Mesenchymal stem cell (in vitro differentiated cells and primary cell): ENCODE measurements at places on chromosomes 11 and 22.
A peak's percentile ranks its signal among the peaks of the same experiment; 100 is the strongest.

DNA sequence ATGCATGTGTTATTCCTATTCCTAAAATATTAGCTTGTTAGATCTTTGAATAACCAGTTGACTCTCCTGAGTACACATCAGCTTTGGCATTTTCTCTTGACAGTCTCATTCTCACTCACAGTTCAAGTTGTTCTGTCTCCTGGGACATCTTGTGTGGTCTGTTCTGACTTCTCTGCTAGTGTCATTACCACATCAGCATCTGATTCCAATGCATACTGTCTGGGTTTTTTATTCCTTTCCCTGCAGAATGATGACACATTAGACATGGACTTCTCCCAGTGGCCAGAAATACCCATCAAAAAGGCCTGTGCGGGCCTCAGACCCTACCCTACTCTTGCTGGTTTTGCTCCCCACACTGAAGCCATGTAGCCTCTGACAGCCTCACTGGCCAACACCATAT, 2.7 kb downstream of the ZNF74 start:
- peak; percentile 52 for DNase-seq

- peak; percentile 13 for DNase-seq
Measured at GRCh38 chr11:70524096-70524922, 126.0 kb downstream of the CTTN start.

GRCh38 chr11:18384157-18384641, 10.2 kb upstream of the LDHA start:
- DNase-seq: no peak

- DNase-seq: no peak
Measured at GRCh38 chr11:84247926-84248325, 961.8 kb upstream of the CCDC90B start.

DNA sequence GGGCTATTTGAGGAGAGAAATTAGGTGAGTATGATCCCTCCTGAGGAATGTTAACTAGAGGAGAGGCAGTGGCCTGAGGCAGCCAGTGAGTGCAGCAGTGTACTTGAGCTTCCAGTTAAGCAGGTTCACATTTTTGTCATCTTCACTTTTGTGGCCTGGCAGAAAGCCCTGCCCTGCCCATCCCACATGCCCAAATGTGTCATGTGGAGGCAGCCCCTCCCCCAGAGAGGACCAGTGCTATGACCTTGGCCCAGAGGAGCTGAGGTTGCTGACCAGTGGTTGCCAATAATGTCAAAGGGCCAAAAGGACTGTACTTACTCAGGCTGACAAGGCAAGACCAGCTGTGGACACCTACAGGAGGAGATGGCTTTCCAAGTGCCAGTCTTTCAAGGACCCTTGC, 17.6 kb upstream of the GRK2 start:
- no peak for DNase-seq

DNA sequence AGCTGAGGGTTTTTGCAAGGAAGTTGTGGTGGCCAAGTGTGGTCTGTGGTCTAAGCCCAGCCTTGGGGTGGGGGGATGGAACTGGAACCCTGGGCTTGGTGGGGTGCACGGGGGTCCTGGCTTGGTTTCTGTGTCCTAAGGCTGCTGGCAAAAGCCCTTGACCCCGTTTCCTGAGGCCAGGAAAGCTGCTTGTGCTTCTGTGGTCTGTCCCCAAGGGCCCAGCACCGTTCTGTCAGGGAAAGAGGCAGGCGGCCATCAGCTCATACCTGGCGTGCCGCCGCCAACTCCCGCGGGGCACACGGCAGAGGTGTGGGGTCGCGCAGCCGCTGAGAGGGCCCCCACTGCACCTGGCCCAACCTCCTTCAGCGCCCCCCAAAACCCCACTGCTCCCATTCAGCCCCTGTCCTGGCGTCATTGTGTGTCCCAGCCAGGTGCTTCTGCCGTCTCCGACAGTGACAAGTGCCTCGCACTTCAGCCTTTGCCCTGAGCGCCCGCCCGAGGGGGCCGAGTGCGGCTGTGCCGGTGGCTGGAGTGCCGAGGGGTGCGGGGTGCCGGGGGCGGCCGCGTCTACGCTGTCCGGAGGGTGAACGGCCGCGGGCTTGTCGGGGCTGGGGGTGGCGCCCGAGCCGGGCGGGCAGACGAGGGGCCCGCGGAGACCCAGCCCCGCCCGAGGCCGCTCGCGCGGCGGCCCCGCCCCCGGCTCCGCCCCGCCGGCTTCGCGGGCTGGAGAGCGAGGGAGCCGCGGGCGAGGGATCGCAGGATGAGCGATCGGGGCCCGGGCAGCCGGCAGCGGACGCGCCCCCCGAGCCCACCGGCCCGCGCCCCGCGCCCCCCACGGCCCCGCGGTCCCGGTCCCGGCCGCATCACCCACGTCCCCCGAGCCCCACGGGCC, at the start of gene CNIH2:
Gene CNIH2, plus strand, starts transcription at position 705 of the 892 bp plus-strand sequence. CDS start 282 bp downstream, outside the sequence.
- no peak for DNase-seq

DNA sequence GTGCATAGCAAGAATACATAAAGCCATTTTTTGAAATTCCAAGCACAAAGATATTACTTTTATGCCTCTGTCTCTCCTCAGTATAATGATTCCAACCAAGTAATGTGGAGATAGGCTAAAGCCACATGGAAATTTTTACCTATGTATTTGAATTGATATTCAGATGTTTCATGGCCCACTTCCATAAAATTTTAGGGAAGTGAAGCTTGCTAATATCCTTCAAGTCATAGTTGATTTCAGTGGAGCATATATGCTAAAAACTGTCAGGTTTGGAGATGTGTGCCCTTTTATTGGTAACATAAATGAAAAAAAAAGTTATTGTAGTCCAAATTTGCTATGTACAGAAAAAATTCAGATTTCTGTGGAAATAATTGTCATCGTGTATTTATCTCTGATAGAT, 12.3 kb downstream of the MS4A4E start:
- DNase-seq: no peak

- DNase-seq: peak; percentile 51
Measured at GRCh38 chr22:19178065-19178656, 375 bp downstream of the SLC25A1 start.

- DNase-seq: peak; percentile 61
Measured at GRCh38 chr22:25048659-25049647, 96.4 kb downstream of the KIAA1671 start.

- no peak for DNase-seq
Measured at GRCh38 chr11:31499576-31500178, 9.7 kb downstream of the IMMP1L start.

GRCh38 chr11:75230621-75231020, 10.0 kb upstream of the TPBGL start:
- no peak for DNase-seq

DNA sequence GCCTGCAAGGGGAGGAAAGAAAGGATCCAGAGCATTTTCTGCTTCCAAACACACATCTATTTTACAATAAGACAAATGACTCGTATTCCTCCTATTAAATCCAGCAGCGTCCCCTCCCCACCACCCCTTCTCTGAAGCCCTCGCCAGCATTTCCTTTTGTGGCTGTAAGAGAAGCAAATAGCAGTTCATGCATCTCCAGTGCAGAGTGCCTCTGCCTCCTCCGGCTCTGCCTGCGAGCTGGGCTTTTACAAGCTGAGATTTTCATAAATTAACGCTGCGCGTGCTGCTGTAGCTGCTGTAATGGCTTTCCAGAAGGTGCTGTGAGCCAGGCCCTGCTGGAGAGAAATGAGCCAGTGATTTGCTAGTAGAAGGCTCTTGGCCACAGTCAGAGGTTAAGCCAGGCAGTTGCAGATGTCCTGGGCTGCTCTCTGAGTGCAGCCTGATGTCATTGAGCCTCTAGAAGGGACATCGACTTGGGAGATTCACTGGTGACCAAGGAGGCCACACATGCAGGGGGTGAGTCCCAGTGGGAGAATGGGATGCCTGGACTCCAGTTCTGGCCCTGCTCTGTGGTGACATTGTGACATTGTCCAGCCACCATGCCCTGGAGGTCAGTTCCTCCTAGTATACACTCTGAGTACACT, 134.5 kb upstream of the NAV2 start:
- peak; percentile 60 for DNase-seq
